Smooth muscle cell of bladder (primary cell): ENCODE measurements at places on chromosomes 2 and 18. TPM values are rescaled to one million over a fixed set of nuclear protein-coding genes. Genes with fewer than 3 reads are reported as not detected.

The SCN9A gene
- total RNA-seq, result 7.8 and 11.6 TPM in 2 replicates

The INPP5D gene
- total RNA-seq, result 0.43 and 0.46 TPM in 2 replicates

The IFIH1 gene
- total RNA-seq, result 3.4 and 4.8 TPM in 2 replicates

The FAM228A gene
- total RNA-seq, result under 0.01 and 0.18 TPM in 2 replicates

The MSGN1 gene
- not detected in 2 replicates for total RNA-seq

The SNORC gene
- 0.57 and 0.92 TPM in 2 replicates for total RNA-seq

The KYNU gene
- total RNA-seq, result 9.5 and 66.7 TPM in 2 replicates

The QPCT gene
- 4.0 and 9.5 TPM in 2 replicates for total RNA-seq

The CXCR1 gene
- total RNA-seq, result not detected in 2 replicates

The CHRND gene
- total RNA-seq, result not detected in 2 replicates

The CCL20 gene
- total RNA-seq, result 0.28 TPM in 1 of 2 replicates, not detected in the other

The ID2 gene
- 164 and 461 TPM in 2 replicates for total RNA-seq

The RHBDD1 gene
- total RNA-seq, result 22.8 and 40.1 TPM in 2 replicates

The EGR4 gene
- total RNA-seq, result not detected in 2 replicates

The RFX8 gene
- total RNA-seq, result 1.3 and 2.0 TPM in 2 replicates

The DCC gene
- not detected in 2 replicates for total RNA-seq

The ARHGAP28 gene
- 1.5 and 10.5 TPM in 2 replicates for total RNA-seq

The SERPINB2 gene
- 0.74 and 1.00 TPM in 2 replicates for total RNA-seq

The SERPINB13 gene
- total RNA-seq, result not detected in 2 replicates

The TACR1 gene
- under 0.01 TPM in 2 replicates for total RNA-seq

The THAP4 gene
- 43.8 and 48.3 TPM in 2 replicates for total RNA-seq

The AQP12B gene
- total RNA-seq, result not detected in 2 replicates

The REG3A gene
- total RNA-seq, result not detected in 2 replicates

The COPS9 gene
- total RNA-seq, result 93.3 and 122 TPM in 2 replicates

The ARHGEF4 gene
- total RNA-seq, result 4.8 and 6.4 TPM in 2 replicates

The POTEJ gene
- not detected in 2 replicates for total RNA-seq

The LYPD6 gene
- 0.18 and 0.57 TPM in 2 replicates for total RNA-seq

The RGPD3 gene
- 0.09 and 0.14 TPM in 2 replicates for total RNA-seq

The MROH2A gene
- total RNA-seq, result under 0.01 and 0.14 TPM in 2 replicates

The LOXL3 gene
- 34.4 and 57.5 TPM in 2 replicates for total RNA-seq

The C2orf78 gene
- total RNA-seq, result not detected in 2 replicates

The GTF2A1L gene
- total RNA-seq, result 0.09 and 3.6 TPM in 2 replicates

The VAMP8 gene
- total RNA-seq, result 1.8 and 3.0 TPM in 2 replicates

The MC5R gene
- not detected in 2 replicates for total RNA-seq

The NETO1 gene
- total RNA-seq, result not detected in 2 replicates

The COL6A3 gene
- total RNA-seq, result 2,030 and 2,143 TPM in 2 replicates

The STARD6 gene
- not detected in 2 replicates for total RNA-seq

The DNAJC5G gene
- not detected in 2 replicates for total RNA-seq

The IL1R1 gene
- 109 and 193 TPM in 2 replicates for total RNA-seq

The SYT4 gene
- total RNA-seq, result not detected in 2 replicates

The REEP1 gene
- 0.09 TPM in 1 of 2 replicates, not detected in the other for total RNA-seq

The SOCS6 gene
- 49.5 and 54.5 TPM in 2 replicates for total RNA-seq

The KDSR gene
- 19.5 and 36.1 TPM in 2 replicates for total RNA-seq

The RASGRP3 gene
- total RNA-seq, result 0.71 and 1.2 TPM in 2 replicates

The HAT1 gene
- total RNA-seq, result 18.6 and 22.1 TPM in 2 replicates

The GCA gene
- total RNA-seq, result 2.0 and 3.7 TPM in 2 replicates

The TLX2 gene
- total RNA-seq, result not detected in 2 replicates

The POTEI gene
- total RNA-seq, result under 0.01 TPM in 1 of 2 replicates, not detected in the other

The CNGA3 gene
- total RNA-seq, result under 0.01 TPM in 1 of 2 replicates, not detected in the other

The DTNA gene
- 7.4 and 11.7 TPM in 2 replicates for total RNA-seq

The NEU2 gene
- total RNA-seq, result not detected in 2 replicates
